HT-29 (cell line): ENCODE measurements at places on chromosomes 3 and 15.
A peak's percentile ranks its signal among the peaks of the same experiment; 100 is the strongest.

DNA sequence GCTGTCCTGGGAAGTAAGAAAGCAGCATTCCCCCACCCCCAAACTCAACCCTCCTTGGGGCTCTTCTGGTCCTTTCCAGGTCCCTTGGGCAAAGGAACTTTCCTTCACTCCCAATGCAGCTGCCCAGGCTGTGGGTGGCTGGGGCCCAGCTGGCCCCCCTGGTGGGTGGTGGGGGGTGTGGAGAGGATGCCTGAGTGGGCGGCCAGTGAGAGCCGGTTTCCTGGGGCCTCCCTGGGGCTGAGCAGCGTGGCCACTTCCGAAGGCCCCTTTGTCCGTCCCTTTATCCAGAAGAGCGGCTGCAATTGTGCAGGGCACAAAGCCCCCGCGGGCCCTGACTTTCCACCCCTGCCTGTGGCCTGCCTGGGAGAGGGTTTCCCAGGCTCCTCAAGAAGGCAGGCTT is 61.0 kb downstream of the RHCG start:
- no peak for DNase-seq

DNA sequence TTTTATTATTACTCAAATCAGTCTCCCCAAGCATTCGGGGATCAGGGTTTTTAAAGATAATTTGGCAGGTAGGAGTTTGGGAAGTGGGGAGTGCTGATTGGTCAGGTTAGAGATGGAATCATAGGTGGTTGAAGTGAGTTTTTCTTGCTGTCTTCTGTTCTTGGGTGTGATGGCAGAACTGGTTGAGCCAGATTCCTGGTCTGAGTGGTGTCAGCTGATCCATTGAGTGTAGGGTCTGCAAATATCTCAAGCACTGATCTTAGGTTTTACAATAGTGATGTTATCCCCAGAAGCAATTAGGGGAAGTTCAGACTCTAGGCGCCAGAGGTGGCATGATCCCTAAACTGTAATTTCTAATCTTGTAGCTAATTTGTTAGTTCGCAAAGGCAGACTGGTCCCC is 20.6 kb upstream of the TRANK1 start:
- no peak for DNase-seq

DNA sequence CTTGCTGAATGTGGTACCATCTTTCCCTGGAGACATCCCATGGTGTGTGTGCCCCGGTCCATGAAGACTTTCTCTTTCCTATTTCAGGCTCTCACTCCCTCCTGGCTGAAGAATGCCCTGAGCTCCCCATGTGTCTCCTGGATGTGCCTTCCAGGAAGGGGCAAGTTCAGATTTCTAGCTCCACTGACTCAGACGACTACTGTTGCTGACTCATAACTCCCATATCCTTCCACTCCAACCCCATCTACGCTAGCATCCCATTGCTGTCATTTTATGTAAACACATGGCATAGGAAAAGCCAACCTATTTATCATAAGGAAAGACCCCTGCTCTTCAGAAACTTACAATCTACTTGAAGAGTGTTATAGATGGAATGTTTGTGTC is 95.0 kb downstream of the ADCY5 start:
- DNase-seq: no peak

- DNase-seq: no peak
Measured at GRCh38 chr3:189404024-189404423, 227.2 kb upstream of the TP63 start.

DNA sequence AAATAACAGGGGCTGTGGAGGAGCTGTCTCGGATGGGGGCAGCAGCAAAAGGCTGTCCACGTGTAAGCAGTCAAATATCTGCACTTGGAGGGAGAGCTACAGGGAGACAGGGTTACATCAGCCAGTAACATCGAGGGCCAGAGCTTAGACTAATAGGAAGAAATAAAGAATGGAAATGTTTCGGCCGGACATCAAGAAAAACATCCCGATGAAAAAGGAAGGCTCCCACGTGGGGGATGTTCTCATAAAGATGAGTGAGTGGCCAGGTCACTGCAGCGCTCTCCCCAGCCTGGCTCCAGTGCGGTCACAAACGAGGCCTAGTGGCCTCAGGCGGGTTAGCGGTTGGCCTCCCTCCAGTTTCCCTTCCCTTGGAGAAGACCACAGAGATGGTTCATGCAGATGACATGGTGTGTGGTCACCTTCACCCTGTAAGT is 56.1 kb upstream of the WNT5A start:
- no peak for DNase-seq

- no peak for DNase-seq
Measured at GRCh38 chr3:114308830-114309229, 15.0 kb downstream of the TIGIT start.

- peak; percentile 82 for DNase-seq
Measured at GRCh38 chr15:62569460-62570404, 404.6 kb upstream of the C2CD4B start.

- no peak for DNase-seq
Measured at GRCh38 chr15:32908135-32908801, 190.5 kb downstream of the GREM1 start.

GRCh38 chr3:101038393-101038792 is 45.2 kb upstream of the ABI3BP start:
- no peak for DNase-seq

DNA sequence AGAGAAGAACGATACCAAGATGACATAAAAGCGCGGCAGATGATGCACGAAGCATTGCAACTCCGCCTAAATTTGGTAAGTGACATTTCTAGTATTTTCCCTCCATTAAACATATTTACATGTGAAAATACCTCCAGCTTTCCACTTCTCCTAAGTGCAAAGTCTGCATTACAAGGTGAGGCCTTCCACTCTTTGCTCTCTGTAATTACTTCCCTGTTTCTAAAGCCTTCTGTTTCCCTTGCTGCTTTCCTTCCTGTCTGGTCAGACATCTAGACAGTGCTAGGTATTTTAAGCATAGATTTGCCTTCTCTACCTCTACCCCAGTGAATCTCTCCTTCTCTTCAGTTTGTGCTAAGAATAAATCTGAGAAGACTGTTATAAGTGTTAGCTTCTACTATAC is 1.9 kb downstream of the P2RY12 start:
- no peak for DNase-seq

GRCh38 chr15:39925112-39925842 is 5.2 kb upstream of the GPR176 start:
- DNase-seq: peak; percentile 19

- DNase-seq: no peak
Measured at GRCh38 chr3:181358060-181358459, 353.7 kb upstream of the SOX2 start.

DNA sequence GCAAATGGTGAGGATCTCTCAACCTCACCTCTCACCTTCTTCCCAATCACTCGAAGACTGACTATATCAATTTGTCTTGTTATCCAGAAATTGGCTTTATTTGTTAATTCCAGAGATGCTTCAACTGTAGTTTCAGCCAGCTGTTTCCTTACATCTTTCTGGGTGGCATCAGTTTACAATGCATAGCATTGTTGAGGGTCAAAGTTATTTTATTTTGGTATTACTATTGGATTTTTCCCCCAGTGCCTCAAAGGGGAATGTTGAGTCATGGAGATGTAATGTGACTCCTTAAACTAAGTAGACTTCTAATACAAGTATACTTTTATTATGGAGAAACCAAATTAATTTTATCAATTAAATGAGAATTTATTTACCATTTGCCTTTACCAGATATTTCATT is 351.6 kb downstream of the TIGIT start:
- no peak for DNase-seq

- DNase-seq: peak; percentile 65
Measured at GRCh38 chr15:60469893-60470641, 8.9 kb downstream of the ICE2 start.

DNA sequence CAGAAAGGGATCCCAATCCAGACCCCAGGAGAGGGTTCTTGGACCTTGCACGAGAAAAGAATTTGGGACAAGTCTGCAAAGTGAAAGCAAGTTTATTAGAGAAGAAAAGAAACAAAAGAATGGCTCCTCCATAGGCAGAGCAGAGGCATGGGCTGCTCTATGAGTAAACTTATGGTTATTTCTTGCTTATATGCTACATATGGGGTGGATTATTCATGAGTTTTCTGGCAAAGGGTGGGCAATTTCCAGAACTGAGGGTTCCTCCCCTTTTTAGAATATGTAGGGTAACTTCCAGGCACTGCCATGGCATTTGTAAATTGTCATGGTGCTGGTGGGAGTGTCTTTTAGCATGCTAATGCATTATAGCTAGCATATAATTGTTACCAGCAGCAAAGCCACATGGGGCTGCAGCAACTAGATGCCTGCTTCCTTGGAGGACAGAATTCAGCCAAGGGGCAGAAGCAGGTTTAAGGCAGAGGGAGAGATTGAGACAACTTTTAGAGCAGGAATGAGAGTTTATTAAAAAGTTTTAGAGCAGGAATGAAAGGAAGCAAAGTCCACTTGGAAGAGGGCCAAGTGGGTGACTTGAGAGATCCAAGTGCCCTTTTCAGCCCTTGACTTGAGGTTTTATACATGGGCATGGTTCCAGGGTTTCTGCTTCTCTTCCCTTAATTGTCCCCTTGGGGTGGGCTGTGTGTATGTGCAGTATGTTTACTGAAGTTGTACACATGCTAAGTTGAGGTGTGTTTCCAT is 41.3 kb downstream of the METTL6 start:
- DNase-seq: no peak

GRCh38 chr15:100686725-100687473 is 84.5 kb downstream of the ASB7 start:
- no peak for DNase-seq

- DNase-seq: no peak
Measured at GRCh38 chr3:113234028-113234427, 22.7 kb downstream of the BOC start.

GRCh38 chr15:100531823-100532327 is 3.1 kb upstream of the CERS3 start:
- no peak for DNase-seq

GRCh38 chr3:113259196-113259595 is 47.8 kb downstream of the BOC start:
- DNase-seq: no peak

DNA sequence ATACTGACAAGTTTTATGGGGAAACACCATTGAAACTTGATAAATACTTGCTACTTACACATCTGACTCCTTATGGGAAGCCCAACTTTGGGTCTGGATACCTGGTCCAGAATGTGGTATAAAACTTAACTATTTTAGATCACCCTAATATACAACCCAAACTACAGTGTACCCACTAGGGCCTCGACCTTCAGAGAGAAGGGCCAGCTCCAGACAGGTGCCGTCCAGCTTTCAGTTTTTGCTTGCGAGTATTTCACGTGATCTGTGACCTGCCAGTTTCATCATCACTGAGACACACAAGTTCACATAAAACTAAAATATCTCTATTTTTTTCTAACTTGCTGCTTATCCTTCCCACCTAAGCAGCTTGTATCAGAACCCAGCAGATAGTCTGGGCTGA is 59.3 kb upstream of the RPL35A start:
- DNase-seq: no peak

DNA sequence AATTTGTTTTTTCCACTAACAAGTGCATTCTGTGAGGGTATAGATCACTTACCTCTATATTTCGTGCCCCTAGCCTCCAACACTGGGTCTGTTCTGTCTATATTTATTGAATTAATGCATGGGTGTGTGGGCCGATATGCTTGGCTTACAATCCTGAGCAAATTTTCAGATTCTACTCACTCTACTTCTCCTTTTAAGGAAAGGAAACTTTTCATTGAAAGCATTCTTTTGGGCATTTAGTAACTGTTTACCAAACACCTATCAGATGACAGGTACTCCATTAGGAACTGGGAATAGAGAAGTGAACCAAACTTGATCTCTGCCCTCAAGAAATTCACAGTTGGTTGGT is 60.5 kb downstream of the TLE3 start:
- no peak for DNase-seq

GRCh38 chr3:46701181-46701939 is at the start of gene TMIE:
TMIE (plus strand) TSS chr3:46701392; CDS start chr3:46701488, 96 bp downstream.
- no peak for DNase-seq

DNA sequence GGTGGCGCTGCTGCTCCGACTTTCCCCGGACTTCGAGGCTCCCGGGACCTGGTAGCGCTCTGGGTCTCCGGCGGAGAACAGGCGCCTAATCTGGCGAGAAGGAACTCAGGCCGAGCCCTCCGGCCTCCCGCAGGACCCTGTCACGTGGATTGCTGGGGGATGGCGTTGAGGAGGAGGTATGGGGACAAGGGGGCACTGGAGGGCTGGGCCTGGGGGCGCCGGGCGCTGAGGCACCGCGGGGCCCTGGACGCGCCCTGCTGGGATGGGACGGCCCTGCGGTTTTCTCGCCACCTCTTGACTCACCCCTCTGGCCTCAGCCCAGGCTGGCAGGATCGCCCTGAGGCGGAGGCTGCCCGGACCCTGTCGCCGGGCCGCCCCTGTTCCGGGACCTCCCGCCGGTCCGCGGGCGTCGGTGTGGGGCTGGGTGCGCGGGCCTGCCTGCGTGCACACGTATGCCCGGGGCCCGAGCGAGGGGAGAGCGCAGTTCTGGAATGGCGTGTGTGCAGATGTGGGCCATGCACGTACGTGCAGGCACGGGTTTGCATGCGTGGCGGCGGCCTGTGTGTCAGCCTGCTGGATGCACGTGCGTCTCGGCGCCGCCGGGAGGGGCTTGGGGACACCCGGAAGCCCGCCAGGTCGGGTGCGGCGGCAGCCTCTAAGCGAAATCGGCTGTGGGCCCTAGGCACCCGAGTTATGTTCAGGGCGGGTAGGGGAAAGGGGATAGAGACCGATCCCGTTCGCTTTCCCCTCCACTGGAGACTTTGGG is 752 bp downstream of the C15orf39 start:
- peak; percentile 74 for DNase-seq
